NCI-H1092 (cell line): ENCODE measurements at places on chromosomes 4 and X.

DNA sequence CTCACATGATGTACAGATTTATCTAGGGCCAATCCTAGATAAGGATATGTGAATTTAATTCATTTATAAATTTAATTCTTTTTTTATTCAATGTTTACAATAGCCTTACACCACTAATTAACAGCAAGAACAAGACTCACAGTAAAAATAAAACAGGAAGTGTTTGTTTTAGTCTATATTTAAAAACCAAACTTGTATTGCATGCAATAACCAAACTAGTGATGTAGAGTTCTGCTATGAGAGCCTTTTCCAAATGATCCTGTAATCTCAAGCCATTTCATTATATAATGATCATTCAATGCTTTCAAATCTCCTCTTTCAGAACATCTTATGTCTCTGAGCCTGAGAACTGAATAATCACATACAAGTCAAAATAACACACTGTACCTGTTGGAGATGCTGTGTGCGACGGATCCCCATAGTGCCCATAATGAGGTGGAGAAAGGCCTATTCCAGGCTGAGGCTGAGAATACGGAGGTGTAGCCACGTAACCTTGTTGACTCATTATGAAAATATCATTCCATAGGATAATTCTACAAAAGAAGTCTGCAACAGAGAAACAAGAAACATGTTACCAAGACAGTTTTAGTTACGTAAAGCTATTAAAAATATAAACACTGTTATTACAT is 2.6 kb downstream of the SEC24D start:
- no peak for DNase-seq

- no peak for DNase-seq
Measured at GRCh38 chr4:159146488-159146887, 43.6 kb downstream of the RAPGEF2 start.

DNA sequence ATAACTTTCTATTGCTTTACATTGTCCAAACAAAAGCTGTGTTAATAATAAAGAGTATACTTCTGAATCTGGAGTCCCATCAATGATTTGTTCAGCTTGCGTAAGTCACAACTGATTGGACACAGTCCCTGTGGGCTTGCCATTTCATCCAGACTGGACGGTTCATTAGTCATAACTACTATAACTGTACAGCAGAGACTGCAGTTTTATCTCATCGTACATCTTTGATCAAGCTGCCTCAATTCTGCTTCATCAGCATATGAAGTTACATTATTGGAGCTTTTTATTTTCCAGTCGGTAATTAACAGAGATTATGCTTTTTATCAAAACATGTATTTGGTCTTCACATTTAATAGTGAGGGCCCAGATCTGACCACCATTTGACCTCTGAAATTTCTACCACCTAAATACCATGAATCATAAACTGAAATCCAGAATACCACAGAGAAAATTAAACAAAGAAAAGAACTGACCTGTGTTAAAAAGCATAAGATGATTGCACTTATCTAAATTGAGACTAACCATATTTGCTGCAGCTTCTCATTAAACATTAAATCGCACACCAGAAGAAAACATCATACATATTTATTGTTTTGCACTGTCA is 12.5 kb upstream of the MAB21L2 start:
- no peak for DNase-seq

GRCh38 chr4:170589597-170590191 is 499.9 kb upstream of the AADAT start:
- no peak for DNase-seq

GRCh38 chr4:47530801-47531200 is 45.7 kb downstream of the ATP10D start:
- DNase-seq: no peak

- no peak for DNase-seq
Measured at GRCh38 chrX:125681507-125681906, 361.8 kb downstream of the TEX13C start.

GRCh38 chr4:68984947-68985346 is 33.3 kb upstream of the UGT2A3 start:
- DNase-seq: no peak
